ENCODE measurements at places on chromosomes 4 and X.

GRCh38 chr4:6938237-6938636 is 28.6 kb downstream of the TBC1D14 start:
- no peak for DNase-seq

DNA sequence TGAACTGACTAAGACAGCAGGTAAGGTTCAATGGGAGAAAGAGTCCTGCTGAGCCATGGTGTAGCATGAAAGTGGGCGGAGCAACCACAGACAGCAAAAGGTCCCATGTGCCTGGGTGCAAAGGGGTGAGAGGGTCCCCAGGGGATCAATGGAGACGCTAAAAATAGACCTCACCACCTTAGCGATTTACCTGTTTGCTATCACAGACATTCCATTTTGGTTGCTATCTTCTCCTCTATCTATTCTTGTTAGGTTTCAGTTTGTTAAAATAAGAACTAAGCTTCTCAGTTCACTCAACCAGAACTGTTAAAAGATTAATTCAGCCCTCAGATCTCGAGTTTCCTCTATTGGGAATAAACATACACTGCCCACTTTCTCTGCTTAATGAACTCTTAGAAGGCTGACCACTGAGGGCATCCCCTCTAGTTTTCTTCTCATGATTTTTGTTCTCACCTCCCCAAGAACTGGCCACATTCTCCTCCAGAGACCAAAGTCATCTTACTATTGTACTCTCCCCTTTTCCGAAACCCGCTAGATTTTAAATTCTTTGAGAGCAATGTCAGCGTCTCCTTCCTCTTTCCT is 136.7 kb downstream of the PARM1 start:
- DNase-seq, result no peak

- DNase-seq, result no peak
These were observed 29.6 kb downstream of the NOP14 start for GRCh38 chr4:2933566-2934076.

- no peak for DNase-seq
These were observed 455.0 kb downstream of the ZIC3 start for GRCh38 chrX:138020941-138021340.

Data from NCI-H446 (cell line).